ENCODE measurements at places on chromosomes 3 and 15. TPM values are rescaled to one million over a fixed set of nuclear protein-coding genes. Genes with fewer than 3 reads are reported as not detected.

KCNAB1 gene
- not detected for total RNA-seq

- DNase-seq = no peak
These were observed 68.5 kb upstream of the GBE1 start for GRCh38 chr3:81829937-81830336.

LIPH gene
- total RNA-seq = 2.5 TPM

FBXO40 gene
- total RNA-seq = not detected

- no peak for DNase-seq
These were observed 341.1 kb downstream of the SI start for GRCh38 chr3:164737174-164737573.

IMPG2 gene
- total RNA-seq = 0.74 TPM

- no peak for DNase-seq
These were observed 197.5 kb upstream of the TSC22D2 start for GRCh38 chr3:150210461-150211110.

DNA sequence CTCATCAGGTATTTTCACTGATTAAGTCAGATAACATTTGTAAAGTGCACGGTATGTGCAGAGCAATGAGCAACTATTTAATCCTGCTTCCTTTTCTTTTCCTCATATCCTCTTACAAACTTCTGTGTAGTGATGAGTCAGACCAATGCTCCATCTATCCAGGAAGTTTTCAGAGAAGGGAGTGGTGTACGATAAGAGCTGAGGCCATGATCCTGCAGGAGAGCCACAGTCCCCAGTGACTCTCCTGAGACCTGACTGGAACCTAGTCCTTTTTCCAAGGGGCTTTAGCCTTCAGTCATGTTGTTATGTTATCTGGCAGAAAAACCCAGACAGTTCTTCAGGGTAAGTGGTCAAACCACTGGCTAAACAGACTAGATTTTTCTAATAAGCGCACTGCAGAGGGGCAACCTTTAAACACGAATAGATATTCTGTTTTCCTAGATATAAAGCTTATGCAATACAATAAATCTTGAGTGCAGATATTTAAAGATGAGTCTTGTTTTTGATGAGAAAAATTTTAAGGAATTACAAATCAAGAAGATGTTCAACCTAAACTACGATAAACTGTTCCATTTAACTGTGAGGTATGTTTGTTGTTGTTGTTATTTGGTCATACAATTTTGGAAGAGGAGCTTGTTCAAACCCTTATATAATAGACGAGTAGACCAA, 110.5 kb upstream of the RAP2B start:
- DNase-seq = no peak

NOX5 gene
- not detected for total RNA-seq

DNA sequence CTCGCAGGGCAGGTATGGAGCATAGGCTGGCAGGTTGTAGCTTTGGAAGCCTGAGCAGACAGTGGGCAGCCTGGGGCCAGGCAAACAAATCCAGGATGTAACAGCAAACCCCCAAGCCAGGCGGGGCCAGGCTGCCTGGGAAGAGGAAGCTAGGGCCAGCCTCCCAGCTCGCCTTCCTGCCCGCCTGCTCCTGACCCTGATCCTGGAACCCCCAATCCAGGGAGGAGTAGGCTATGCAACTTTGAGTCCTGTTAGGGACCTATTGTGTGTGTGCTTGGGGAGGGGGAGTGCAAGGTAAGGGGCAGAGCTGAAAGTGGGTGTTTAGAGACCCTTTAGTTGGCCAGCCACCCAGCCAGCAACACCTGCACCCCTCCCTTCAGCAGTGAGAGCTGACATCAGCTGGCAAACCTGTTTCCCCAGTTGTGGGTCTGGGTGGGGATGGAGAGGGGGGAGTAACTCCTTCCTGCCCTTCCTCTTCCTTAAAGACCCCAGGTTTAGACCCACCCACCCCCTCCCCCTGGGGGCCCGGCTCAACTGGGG, 2.5 kb downstream of the NBEAL2 start:
- peak; percentile 64 for DNase-seq

DAZL gene
- 0.33 TPM for total RNA-seq

GRCh38 chr3:129694228-129694627, 87.8 kb upstream of the PLXND1 start:
- no peak for DNase-seq

- peak; percentile 22 for DNase-seq
These were observed 125.7 kb downstream of the EEFSEC start for GRCh38 chr3:128278761-128279600.

ESYT3 gene
- total RNA-seq = not detected

GRCh38 chr15:63672369-63672768, 75.2 kb downstream of the FBXL22 start:
- no peak for DNase-seq

DNA sequence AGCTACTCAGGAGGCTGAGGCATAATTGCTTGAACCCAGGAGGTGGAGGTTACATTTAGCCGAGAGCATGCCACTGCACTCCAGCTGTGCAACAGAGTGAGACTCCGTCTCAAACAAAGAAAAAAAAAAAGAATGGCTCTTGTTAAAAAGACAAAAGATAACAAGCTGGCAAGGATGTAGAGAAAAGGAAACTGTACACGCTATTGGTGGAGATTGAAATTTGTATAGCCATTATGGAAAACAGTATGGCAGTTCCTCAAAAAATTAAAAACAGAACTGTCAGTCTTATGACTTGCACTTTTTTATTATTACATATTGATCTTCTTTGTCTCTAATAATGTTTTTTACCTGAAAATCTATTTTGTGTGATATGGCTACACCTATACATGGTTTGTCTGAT, 41.9 kb downstream of the MEX3B start:
- DNase-seq = no peak

IL17RE gene
- 0.74 TPM for total RNA-seq

- DNase-seq = no peak
These were observed 57.2 kb downstream of the MESD start for GRCh38 chr15:80932513-80932815.

- no peak for DNase-seq
These were observed 13.7 kb downstream of the CD200 start for GRCh38 chr3:112346491-112347122.

- no peak for DNase-seq
These were observed 166.7 kb downstream of the ZNF621 start for GRCh38 chr3:40691452-40691861.

DNA sequence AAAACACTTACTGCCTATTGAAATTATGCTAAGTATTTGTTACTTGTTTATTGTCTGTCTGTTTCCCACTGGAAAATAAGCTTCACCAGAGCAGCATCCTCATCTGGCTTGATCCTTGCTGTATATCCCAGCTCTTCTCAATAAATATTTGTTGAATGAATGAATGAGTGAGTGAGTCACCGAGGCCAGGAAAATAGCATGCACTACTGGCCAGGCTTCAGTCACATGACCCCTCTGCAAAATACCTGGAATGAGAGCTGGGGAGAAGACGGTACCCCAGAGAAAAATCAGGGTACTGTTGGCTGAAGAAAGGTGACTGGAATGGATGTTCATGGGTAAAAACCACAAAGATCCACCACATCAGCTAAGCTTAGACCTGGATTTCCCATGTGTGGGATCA, 331.9 kb downstream of the SHQ1 start:
- no peak for DNase-seq

- no peak for DNase-seq
These were observed 629.2 kb upstream of the NAALADL2 start for GRCh38 chr3:174229916-174230315.

MASP1 gene
- total RNA-seq = 0.56 TPM

DNA sequence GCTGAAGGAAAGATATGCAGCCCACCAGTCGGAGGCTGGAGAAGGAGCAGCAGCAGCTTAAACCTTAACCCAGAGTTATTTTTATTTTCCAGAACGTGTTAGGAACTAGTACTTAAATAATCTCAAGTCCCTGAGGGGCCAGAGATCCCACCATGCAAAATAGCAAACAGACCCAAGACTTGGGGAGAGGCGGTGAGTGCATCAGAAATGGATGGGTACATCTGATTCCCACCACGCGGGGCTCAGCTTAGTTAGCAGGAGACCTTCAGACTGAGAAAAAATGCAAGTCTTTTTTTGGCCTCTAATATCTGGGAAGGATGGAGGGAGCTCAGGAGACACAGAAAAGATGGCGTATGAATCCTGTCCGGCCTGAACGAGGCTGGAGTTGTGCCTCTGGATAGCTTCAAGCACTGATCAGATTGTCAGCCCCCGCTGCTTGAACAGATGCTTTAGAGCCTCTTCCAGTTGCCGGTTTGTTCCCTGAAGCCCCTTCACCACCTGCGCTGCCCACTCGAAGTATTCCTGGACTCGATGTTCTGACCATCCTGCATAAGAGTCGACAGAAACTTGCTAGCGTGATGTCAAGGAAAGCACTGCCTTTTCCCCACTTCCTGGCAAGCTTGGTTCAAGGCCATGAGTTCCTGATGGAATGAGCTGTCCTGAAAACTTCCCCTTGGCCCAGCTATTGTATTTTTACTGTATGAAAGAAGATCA, 1.3 kb downstream of the HDDC3 start:
- no peak for DNase-seq

- DNase-seq = no peak
These were observed 125.8 kb downstream of the P2RY1 start for GRCh38 chr3:152960684-152961083.

GRCh38 chr3:52886049-52886730, 11.2 kb downstream of the STIMATE start:
- no peak for DNase-seq

CPA3 gene
- not detected for total RNA-seq

DNA sequence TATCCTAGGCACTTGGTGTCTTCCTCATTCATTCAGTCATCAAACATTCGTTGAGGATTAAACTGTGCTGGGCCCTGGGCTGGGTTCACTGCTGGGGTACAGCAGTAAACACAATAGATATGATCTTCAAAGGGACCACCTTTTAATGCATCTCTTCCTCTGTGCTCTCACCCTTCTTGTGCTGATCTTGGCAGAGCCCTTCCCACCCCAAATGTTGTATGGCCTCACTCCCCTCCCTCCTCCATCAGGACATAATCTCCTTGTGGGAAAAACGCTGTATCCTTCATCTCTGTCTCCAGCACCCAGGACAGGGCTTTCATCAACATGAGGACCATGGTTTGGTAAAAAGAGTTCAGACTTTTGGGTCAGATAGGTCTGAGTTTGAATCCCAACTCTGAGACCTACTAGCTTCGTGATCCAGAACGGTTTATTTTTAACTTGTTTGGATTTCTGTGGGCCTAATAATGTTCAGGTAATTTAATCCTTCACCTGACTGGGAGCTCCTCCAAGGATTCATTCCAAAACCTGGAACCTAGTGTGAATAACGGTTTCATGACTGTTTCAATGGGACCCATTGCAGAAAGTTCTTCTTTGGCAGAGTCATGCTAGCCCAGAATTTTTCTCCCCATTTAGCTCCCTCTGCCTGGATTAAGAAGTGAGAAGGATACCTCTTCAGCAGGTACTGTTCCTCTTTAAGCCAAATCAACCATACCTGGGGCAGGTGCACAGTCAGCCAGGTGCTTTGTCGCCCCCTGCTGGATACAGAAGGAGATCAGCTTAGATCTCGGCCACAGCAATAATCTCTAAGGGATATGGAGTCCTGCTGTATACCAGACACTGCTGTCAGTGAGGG, 5.2 kb upstream of the WNT7A start:
- DNase-seq = peak; percentile 62

DNA sequence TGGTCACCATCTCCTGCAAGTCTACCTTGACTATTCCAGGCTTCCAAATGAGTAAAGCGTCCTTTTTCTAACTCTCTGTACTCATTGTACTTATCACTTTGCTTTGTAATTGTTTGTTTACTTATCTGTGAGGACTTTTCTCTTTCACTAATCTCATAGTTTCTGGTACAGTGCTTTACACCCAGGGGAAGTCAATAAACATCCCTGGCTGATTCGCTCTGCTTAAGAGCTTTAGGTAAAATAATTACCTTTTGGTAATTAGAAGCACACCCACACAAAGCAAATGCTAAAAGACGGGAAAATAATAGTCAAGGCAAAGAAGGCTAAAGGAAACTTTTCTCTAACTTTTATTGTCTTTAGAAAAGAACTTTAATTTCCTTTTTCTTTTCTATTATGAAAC, 466.9 kb upstream of the ROBO1 start:
- no peak for DNase-seq

DNA sequence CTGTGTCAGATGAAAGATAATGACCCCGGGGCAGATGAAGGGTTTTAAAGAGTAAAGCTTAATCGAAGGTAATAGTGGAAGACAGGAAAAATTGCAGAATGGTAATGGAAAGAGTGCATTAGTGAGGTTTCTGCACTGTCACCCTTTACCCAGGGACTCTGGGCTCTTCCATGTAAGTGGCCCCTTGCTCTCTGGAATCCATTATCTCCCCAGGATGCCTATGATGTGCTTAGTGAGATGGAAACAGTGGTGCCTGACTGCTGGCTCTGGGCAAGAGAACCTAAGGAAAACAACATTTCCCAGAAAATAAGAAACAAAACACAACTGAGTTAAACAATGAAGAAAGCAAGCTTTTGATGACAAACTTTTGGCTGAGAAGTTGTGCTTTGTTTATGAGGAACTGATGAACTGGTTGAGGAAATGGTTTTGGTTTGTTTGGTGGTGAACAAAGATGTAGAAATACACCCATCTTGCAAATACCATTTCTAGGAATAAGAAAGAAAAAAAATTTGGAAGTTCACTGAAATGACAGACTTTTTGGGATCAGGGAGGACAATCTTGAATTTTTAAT, 119.9 kb upstream of the RASGRP1 start:
- no peak for DNase-seq

GRCh38 chr3:176919836-176920765, 277.2 kb downstream of the TBL1XR1 start:
- DNase-seq = no peak

DPH6 gene
- 10.6 TPM for total RNA-seq

GRCh38 chr3:171508676-171509075, 48.5 kb upstream of the TNIK start:
- no peak for DNase-seq

GRCh38 chr3:25910997-25911396, 121.1 kb downstream of the OXSM start:
- DNase-seq = no peak

GRCh38 chr3:16515885-16516420, 2.5 kb upstream of the RFTN1 start:
- no peak for DNase-seq
